ENCODE measurements at places on chromosomes 2 and 18.
A peak's percentile ranks its signal among the peaks of the same experiment; 100 is the strongest.

- DNase-seq: no peak
Measured at GRCh38 chr18:74402806-74403433, 54.2 kb downstream of the DIPK1C start.

DNA sequence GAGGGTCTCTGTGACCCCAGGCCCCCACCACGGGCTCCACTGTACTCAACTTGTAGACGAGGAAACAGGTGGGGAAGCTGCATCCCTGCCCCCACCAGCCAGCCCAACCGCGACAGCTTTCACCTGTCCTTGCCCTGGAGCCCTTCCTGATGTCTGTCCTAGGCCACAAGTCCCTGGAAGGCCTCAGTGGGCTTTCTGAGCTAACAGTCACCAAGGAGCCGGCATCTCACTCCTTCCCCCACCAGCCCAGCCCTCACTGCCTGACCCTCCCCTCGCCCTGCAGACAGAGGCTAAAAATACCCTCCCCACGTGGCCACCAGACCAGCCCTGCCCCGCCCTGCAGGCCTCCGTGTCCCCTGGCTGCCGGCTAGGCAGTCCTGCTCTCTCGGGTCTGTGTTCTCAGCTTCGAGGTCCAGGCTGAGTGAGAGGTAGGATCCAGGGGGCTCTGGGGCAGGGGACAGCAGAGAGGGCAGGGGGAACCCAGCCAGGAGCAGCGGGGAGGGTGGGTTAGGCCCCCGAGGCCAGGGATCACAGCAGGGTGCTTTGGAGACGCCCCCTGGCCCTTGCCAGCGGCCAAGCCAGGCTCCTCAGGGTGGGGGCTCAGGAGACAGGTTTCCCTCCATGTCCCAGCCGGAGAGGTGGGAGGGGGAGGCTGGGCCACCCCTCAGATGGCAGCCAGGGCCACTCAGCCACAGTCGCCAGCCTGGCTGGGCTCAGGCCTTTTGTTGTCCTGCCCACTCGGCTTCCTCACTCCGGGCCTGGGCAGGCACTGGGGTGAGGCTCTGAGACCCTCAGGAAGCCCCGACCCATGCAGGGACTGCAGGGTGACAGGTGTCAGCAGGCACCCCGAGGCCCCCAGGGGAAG is at the start of gene KLHL30:
Gene KLHL30 (plus strand): TSS at position 338 of the 865 bp plus-strand sequence. CDS start 2,087 bp downstream, outside the sequence.
- DNase-seq: no peak

- DNase-seq: no peak
Measured at GRCh38 chr2:23518481-23519333, 133.7 kb downstream of the KLHL29 start.

DNA sequence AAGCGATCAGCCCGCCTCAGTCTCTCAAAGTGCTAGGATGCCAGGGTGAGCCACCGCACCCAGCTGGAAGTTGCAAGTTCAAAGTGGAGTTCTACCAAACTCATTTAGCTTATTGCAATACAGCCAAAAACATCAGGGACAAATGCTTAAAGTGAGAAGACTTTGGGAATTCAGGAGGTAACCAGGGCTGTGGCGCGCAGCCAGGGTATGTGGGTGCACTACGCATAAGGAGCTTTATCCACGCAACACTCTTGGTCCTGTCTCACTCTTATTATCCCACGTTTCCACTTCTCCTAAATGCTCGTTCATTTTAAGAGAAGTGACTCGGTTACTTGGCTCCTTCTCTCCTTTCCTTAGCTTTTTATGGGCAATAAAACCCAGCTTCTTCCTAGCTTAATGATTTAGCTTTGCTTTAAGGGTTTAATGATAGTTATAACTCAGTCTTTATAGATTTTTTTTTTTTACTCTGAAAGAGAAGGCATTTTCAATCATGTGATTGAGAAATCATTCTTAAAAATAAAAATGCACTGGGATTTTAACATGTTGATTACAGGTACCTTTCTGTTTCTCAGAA is 199.8 kb downstream of the KCNE4 start:
- DNase-seq: no peak

GRCh38 chr2:25174192-25174861 is 5.9 kb upstream of the POMC start:
- DNase-seq: no peak

DNA sequence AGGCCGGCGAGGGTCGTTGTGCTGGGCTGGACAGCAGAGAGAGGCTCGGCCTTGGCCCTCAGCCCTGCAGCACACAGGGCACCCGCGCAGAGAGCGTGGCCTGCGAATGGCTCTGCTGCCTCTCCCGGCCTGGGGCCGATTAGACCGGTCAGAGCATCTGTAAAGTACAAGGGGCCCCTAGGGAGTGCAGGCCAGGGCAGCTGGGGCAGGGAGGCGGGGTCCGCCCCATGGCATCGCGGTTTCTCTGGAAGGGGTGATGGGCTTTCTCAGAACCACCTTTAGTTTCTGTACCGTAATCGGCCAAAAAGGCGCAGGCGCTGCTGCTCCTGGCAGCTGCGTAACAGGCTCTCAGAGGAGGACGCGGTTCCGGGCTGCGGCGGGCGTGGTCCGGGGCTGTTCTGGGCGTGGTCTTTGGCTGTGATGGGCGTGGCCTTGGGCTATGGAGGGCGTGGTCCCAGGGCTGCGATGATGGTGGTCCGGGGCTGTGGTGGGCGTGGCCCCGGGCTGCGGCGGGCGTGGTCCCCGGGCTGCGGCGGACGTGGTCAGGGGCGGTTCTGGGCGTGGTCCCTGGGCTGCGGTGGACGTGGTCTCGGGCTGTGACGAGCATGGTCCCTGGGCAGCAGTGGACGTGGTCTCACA is 1.5 kb upstream of the GPR148 start:
- peak; percentile 34 for DNase-seq

All from fibroblast of skin of left biceps (primary cell).